ENCODE measurements at places on chromosomes 3 and 15.

- DNase-seq, result no peak
These were observed 130.3 kb upstream of the TPM1 start for GRCh38 chr15:62912282-62912681.

GRCh38 chr3:183924956-183925355 lies 40.3 kb upstream of the PARL start:
- no peak for DNase-seq

DNA sequence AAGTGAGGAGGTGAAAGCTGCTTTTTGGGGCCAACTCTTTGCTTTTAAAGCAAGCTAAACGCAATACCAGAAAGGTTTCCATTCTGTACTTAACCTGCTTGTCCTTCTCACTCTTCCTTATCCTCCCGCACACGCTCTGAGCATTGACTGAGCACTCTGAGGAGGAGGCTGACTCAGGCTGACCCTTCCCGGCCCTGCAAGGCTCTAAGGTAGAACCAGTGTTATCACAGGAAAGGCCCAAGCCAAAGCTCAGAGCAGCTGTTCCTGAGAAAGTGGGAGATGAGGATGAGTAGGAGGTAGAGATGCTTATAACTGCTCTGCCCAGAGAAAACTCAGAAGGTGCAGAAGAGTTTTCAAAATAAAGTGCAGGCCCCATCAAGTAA lies 2.3 kb downstream of the B3GNT5 start:
- DNase-seq, result no peak

DNA sequence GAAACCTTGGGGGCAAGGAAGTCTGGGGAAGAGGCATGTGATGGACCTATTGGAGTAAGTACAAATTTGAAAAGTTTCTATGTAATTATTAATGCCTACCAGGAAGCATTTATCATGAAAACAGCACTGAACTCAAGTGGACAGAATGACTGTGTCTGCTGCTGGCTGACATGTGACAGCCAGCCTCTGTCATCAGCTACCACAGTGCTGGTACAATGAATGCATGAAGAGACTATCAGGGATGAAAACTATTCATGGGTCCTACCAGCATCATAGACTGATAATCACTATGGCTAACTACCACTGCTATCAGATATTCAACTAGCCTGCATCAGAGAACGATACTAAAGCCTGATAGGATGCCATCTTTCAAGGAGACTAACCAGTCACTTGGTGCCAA lies 193.5 kb downstream of the RAP2B start:
- no peak for DNase-seq

- no peak for DNase-seq
These were observed 35.8 kb downstream of the HCN4 start for GRCh38 chr15:73333001-73333400.

DNA sequence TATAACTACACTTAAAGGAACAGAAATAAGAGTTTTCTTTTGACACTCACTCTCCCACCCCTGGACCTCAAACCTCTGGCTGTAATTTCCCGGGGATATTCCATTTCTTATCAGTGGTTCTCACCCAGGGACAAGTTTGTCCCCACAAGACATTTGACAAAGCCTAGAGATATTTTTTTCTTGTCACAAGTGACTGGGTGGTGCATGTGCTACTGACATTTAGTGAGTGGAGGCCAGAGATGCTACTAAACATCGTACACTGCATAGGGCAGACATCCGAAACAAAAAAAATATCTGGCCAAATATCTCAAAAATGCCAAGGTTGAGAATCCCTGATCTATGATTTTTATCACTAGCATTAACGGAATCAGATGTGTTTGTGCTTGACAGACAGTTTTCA lies 168.0 kb upstream of the FRMD4B start:
- DNase-seq, result no peak

- DNase-seq, result no peak
These were observed 59.5 kb upstream of the KY start for GRCh38 chr3:134710313-134710680.

GRCh38 chr3:44995142-44995770 lies 19.2 kb downstream of the EXOSC7 start:
- no peak for DNase-seq
